ENCODE measurements at places on chromosomes 7 and 10.

DNA sequence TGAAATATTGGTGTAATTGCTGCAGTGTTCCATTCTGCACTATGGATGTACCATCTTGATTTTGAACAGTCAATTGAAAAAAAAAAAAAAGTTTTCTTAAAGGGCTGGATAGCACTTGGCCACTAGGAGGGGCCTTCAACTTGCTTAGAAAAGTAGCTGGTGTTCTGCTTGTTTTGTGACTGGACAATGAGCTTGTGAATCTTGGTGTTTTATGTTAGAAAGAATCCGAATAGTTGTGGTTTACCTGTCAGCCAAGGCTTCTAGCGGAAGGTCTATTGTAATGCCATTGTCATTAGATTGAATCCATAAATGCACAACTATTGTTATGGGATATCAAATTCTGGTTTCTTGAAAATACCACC lies 77.1 kb downstream of the BMPER start:
- DNase-seq: no peak

DNA sequence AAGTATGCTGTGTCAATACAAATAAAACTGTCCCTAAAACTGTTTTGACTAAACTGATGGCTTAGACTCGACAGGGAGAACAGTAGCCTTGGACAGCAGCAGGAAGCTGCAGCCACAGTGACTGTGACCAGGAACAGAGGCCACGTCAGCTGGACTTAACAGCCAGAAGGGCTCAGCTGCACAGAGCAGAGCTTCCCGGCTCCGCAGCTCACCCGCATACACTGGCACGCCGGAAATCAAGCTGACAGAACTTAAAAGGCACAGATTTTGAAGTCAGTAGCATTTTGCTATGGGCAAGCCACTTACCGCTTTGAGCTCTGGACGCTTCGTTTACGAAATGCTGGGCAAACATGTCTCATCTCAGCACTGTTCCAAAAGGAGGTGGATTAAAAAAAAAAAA lies 769.7 kb upstream of the AUTS2 start:
- DNase-seq: no peak

GRCh38 chr7:157893535-157894044 lies 556.8 kb downstream of the DNAJB6 start:
- no peak for DNase-seq

DNA sequence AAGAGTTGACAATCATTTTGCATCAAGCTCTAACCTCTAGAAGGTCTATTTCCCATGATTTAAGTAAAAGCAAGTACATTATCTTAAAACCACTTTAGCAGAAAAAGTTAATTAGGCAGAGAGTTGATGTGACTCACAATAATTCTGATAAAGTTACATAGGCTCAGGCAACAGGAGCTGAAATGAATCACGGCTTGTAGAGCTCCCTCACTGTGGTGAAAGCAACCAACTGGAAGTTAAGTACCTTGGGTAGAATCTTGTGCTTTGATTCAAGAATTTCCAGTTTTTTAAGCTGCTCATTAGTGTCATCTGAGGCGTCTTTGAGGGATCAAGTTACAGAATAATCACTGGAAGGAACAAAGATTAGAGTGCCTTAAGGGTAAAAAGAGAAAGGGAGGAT lies 68.9 kb upstream of the NFE2L3 start:
- DNase-seq: no peak

DNA sequence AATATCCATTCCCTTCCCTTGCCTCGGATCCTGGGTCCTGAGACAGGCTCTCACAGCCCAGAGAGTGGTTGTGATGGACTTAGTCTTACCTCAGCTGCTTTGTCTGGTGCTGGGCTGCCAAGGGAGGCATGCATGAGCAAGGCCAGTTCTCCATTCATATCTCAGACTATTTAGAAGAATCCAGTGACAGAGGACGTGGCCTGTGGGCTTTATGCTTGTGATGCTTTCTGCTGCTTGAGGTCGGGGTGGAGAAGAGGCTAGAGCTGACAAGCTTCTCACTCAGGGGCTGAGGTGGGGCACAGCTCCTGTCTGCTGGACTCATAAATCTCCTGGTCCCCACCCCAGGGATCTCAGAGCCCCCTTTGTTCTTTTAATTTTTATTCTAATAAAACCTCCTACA lies 66.8 kb downstream of the DNAJC12 start:
- DNase-seq: no peak

GRCh38 chr7:70797109-70797514 lies 334.8 kb upstream of the GALNT17 start:
- DNase-seq: no peak

DNA sequence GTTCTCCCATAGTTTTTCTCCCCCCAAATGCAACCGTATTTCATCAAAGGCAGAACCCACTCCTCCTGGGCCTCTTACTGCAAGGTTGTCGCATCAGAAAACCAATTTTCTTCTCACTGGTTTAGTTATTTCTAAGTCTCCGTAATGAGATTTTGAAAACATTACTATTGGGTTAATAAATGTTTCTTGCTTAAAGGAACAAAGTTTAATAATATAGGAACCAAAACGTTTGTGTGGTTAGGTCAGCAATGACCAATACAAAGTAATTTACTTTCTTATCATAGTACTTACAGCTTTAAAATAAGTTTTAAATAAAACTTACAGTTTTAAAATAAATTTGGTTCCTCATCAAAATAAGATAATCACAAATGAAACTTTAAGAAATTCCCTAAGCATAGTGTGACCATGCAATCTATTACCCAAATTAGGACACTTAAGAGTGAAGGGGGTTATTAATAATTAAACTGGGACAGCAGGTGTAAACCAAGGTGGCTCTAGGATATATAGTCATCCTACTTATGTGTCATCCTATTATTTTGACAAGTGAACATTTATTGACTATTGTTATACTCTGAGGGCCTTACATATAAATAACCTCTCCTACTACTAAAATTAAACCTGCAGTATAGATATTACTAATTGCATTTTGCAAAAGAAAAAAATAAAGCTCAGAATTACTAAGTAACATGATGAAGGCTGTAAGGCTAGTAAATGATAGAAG lies 415.4 kb upstream of the LRRN3 start:
- no peak for DNase-seq

DNA sequence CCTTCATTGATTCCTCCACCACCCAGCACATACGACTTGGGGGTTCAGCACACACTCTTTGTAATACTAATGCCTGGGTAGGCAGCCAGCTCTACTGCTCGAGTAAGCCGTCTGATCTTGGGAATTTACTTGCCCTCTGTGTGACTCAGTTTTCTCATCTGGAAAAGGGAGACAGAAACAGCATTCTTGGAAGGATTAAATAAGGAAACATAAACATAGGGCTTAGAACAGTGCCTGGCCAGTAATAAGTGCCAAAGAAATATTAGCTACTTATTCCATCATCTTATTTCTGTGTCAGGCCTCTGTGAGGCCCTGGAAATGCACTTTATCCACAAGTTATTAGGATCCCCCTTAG lies 130.1 kb downstream of the TNS3 start:
- DNase-seq: no peak

- no peak for DNase-seq
Observed at GRCh38 chr7:27143023-27143949, at the start of gene HOXA5. Gene HOXA5 (minus strand): TSS chr7:27143681. CDS start chr7:27143607, 74 bp downstream.

DNA sequence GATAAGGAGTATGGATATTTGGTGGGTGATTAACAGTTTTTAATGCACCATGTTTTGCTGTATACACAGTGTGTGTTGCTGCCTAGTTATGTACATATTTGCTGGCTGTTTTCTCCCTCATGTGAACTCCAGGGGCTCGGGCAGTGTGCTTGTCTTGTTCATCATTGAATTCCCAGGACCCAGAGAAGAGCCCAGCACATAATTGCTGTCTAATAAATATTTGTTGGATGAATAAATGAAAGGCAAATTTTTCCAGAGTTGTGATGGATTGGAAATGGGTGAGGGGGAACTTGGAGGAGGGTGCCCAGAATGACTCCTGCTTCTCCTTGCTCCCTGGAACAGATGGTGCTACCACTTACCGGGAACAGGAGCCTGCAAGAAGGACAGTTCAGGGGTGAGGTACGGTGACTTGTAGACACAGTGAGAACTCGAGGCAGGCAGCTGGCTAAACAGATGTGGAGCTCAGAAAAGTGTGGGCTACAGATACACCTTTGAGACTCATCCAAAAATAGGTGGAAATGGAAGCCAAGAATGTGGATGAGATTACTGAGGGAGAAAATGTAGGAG lies 586.8 kb upstream of the MGMT start:
- DNase-seq: no peak

GRCh38 chr10:69503896-69504265 lies 52.6 kb downstream of the TSPAN15 start:
- no peak for DNase-seq

- no peak for DNase-seq
Observed at GRCh38 chr10:46547541-46548497, 8.6 kb downstream of the GPRIN2 start.

- no peak for DNase-seq
Observed at GRCh38 chr7:129010075-129010474, 44.8 kb downstream of the TNPO3 start.

Measured in fibroblast of gingiva (primary cell).